ENCODE measurements at places on chromosomes 2 and 18.
A peak's percentile ranks its signal among the peaks of the same experiment; 100 is the strongest.

DNA sequence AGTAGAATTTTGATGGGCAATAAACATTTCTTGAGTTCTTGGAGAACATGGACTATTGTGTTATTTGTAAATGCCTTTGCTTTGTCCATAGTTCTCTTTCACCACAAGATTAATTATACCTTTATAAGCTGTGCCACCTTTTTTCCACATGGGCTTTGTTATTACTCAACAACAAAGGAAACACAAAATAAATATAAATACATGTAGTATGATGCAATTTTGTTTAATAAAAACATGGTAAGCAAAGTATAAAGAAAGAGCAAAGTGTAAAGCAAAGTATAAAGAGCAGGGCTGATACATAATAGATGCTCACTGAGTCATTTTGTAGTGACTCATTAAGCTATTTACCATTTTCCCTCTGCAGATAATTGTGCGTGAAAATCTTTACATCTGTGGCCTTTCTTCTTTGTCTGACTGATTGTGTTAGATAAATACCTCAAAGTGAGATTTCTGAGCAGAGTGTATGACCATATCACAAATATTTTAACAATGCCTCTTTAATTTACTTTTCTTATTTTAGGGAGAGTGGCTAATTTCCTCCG is 80.9 kb downstream of the CERS6 start:
- no peak for DNase-seq

DNA sequence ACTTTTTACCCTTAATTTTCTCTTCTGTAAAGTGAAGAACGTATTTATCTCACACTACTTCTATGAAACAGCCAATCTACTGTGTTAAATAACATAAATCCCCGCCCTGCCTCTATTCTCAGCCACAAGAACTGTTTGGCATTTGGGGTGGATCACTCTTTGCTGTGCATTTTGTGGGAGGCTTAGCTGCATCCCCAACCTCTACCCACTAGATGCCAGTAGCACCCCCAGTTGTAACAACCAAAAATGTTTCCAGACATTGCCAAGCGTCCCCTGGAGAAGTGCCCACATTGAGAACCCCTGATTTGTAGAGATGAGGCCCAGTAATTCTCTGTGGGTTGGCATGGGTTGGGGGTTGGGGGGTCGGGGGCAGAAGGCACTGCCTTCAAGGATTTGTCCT is 94.7 kb upstream of the BOD1L2 start:
- no peak for DNase-seq

- no peak for DNase-seq
Measured at GRCh38 chr2:98372579-98372978, 26.3 kb downstream of the CNGA3 start.

DNA sequence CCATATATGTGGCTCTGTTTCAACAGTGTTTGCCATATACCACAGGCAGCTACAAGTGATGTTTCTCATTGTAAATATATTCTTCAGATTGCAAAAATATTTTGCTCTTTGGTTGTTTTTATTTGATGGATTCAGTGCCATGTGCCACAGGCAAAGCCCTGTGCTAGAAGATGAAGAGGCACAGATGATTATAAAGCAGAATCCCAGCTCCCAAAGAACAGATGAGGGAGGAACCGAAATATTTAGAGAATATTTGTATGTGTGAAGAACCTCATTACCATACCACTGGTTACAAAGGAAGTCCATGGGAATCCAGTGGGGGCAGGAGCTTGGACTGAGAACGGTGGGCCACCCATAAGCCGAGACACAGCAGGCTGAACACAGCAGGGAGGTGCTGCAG is 143.8 kb upstream of the NDUFV2 start:
- no peak for DNase-seq

- DNase-seq, result no peak
Measured at GRCh38 chr2:240433973-240434727, 1.3 kb upstream of the GPC1 start.

DNA sequence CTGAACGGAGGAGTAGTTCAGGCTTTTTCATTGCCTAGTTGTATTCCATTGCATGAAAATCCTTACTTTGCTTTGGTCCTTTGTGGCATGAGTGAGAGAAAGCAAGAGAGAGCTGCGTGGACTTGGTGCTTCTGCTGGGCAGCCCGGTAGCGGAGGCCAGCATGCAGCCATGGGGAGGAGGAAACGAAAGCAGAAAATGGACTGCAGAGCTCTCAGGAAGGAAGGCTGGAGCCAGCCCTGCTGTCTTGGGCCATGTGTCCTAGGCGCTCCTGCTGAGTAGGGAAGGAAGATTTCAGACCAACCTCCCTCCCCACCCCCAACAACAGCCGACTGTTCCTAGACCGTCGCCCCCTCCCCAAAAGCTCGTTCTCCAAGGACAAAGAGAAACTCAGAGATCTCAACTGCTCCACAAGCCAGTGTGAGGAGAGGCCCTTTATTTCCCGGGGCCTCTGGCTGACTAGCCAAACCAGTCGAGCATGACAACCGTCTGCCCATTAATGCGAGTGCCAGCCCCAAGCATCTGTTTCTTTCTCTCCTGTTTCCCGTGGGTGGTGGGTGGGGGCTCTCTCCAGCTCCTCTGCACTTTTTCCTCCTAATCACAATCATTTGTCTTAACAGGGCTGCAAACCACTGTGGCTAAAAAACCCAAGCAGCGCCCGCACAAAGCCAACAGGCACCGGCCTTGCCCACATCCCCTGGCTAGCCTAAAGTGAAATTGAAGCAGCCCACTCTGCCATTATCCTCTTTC is 66.8 kb upstream of the FZD7 start:
- DNase-seq, result peak; percentile 93

- no peak for DNase-seq
Measured at GRCh38 chr2:208373460-208374089, 33.0 kb upstream of the PTH2R start.

DNA sequence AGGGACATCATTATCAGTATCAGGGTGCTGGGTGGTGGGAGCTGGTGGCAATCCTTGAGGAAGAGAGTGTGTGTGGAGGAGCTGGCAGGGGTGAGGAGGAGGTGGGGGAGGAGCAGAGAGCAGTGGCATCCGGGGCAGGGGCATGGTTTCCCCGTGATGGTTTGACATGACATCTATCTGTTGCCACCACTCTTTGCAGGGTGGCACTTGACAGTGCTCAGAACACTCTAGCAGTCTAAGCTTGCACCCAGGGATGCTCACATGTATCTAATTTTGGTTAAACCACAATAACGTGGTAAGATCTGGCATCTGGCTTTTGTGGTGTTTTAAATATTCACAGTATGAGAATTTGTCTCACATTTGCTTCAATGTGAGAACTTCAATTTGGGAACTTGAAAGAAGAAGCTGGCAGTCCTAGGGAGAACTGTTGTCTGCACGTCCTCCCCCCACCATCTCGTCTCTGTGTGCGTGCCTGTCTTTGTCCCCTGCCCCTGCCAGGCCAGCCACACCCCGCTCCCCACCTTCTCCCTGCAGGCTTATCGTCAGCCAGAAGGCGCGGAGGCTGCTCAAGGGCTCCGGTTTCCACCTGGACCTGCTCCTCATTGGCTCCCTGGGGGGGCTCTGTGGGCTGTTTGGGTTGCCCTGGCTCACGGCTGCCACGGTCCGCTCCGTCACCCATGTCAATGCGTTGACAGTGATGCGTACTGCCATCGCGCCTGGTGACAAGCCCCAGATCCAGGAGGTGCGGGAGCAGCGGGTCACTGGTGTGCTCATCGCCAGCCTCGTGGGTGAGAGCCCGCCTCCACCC is 11.7 kb downstream of the SLC4A3 start:
- DNase-seq, result no peak

DNA sequence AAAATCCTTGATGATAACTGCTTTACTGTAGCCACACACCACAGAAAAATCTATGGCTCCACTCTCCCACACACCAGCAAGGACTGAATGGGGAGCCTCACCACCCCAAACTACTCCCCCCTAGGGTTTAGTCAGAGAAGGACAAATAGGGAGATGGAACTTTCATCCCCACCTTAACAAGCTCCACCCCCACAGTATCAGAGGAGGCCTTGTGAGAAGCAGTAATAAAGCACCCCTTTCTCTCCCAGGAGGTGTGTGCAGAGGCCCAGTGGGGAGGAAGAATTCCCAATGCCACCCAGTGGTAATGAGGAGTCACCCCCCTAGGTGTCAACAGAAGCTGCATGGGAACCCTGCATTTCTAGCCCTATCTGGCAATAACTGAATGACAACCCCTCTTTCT is 224.9 kb downstream of the TNS1 start:
- DNase-seq, result no peak

DNA sequence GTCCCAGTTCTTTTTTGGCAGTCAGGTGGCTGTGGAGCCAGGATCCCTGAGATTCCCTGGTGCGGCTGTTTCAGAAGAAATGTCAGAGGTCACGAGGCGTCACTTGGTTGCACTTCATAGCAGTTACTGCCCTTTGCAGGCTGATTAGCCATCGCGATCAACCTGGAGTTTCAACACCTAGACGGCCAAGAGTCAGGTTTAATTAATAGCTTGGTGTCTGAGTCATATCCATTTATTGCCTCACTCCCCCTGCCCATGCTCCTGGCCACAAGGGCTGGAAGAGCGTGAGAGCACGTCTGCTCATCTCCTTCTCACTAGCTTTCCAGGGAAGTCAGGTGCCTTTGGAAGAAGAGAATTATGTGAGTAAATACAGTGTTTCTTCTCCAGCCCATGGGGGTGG is 552.3 kb downstream of the TSN start:
- DNase-seq, result no peak

GRCh38 chr2:950080-950966 is at the start of gene SNTG2:
SNTG2 (plus strand) TSS chr2:950849; CDS start chr2:950997, 148 bp downstream.
- no peak for DNase-seq

- DNase-seq, result no peak
Measured at GRCh38 chr2:47510745-47511144, 107.8 kb downstream of the MSH2 start.

GRCh38 chr2:59167514-59167913 is 926.4 kb upstream of the FANCL start:
- DNase-seq, result no peak

GRCh38 chr2:112941753-112942653 is 31.0 kb downstream of the IL37 start:
- peak; percentile 4 for DNase-seq

DNA sequence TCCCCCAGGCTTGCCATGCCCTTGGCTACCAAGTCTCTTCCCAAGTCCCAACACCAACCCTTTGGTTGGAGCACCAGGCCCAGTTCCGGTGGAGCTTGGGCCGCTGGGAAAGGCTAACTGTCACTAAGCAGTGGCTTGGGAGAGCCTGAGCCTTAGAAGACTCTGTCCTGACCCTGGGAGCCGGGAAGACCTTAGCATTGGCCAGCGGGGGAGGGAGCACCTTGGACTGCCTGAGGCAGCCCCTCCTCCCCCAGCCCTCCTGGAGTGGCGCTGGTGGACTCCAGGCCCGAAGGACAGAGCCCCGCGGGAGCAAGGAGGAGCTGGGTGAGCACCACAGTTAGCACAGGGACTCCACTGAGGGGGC is 62.5 kb upstream of the POMC start:
- DNase-seq, result no peak

GRCh38 chr2:136917411-136917881 is 152.1 kb downstream of the THSD7B start:
- no peak for DNase-seq

- no peak for DNase-seq
Measured at GRCh38 chr2:64749446-64749845, 95.7 kb upstream of the SERTAD2 start.

DNA sequence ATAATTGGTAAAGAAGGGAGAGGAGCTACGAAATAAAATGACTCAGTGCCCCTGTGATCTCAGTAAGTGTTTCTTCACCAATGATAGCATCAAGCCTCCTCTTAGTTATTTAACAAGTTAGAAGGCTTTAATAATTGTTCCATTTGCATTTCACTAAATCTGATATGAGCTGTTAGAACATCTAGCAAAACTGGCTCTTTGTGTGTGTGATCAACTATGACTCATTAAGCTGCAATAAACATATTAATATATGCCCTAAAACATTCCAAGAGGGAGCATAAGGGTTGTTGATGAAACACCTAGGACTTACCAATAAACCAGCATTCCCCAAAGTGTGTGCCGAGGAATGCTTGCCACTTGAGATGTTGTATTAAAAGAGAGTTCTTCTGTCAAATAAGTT is 115.2 kb downstream of the OSBPL6 start:
- DNase-seq, result no peak

DNA sequence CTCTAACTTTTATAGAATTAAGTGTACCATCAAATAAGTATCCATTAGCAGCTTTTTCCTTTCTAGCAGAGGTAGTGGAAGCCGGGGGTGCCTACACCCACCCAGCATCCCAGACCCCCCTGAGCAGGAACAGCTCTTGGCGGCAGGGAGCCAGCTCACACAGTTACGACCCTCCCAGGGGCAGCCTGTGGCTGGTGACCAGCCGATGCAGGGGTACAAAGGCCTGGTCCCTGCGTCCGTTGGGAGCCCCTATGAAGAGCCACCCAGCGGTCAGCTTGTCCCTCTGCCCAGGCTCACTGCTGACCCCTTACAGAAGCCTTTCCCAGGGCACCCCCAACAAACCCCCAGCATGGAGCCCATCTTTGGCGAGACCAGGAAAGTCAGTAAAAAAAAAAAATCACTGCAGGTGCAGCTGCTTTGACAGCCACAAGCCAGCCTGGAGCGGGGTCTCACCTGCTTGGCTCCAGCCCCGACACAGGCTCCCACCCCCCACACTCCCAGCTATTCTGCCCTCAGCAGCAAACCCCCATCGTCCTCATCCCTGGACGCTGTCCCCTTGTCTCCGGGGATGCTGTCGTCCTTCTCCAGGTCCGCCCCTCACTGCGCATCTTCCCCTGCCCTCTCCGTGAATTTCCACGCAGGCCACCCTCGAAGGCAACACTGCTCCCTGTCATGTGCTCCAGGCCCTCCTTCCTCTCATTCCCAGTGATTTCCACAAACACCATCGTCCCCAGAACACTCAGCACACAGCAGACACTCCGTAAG is 43.1 kb downstream of the GPC1 start:
- no peak for DNase-seq

DNA sequence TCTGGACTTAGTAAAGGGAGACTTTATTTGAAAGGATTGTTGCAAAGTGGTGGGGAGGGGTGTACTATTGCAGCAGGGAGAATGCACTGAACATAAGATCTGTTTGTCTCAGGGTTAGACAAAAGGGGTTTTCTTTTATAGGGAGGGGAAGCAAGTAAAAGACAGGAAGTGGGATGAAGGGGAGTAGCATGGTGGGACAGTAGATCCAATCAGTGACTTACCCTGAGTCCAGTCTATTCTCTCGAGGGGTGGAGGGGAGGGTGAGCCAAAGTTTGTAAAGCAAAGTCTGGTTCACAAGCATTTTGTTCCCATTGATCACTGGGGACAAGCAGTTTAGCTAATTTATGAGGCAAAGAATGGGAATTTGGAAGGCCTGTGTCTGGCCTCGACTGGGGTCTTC is 35.0 kb upstream of the CYP27C1 start:
- DNase-seq, result no peak

- no peak for DNase-seq
Measured at GRCh38 chr2:172340394-172340793, 87.0 kb upstream of the ITGA6 start.

- no peak for DNase-seq
Measured at GRCh38 chr2:240733803-240734495, 42.3 kb downstream of the AQP12A start.
